ENCODE measurements at places on chromosomes 6 and 20.

DNA sequence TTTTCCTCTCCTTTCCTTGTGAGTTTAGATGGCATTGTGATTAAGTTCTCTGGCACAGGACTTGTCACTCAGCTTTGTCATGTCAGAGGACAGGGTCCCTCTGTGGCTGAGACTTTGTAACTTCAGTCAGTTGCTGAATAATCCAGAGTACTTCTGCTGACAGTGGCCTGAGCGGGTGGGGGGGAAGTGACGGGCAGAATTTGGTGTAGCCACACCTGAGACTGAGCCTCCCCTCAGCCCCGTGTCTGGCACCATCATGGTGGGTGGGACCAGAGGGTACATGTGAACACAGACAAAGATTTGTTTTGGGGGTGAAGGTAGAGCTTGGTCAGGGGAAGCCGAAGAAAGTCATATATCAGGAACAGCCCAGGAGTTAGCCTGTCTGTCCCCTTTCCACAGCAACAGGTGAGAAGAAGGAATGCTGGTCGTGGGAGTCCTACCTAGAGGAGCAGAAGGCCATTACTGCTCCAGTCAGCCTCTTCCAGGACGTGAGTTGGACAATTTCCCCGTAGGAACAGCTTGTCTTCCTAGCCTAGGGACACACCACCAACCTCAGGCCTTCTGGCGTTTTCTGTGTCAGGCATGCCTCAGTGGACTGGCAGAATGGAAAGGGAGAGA, 20.9 kb downstream of the L3MBTL1 start:
- DNase-seq, result no peak

DNA sequence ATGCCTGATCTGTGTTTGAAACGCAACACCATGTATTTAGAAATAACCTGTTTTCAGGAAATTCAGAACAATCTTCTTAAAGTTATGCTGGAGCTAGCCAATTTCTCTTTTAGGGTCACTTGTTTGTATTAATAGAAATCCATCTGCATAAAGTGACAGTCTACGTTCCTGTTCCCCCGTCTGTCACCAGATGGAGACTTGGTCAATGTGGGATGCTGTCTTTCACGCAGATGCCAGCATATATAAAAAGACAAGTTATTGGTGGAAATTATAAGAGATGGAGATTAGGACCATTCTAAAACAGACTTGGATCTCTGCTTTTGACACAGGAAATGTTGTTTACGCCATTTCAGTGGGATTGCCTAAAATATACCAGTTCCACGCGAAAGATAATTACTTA, 162.5 kb upstream of the STMND1 start:
- DNase-seq, result no peak

- DNase-seq, result peak; percentile 76
Measured at GRCh38 chr6:110814102-110815014, 911 bp downstream of the CDK19 start.

GRCh38 chr6:124983383-124984083, 21.3 kb downstream of the RNF217 start:
- DNase-seq, result no peak

DNA sequence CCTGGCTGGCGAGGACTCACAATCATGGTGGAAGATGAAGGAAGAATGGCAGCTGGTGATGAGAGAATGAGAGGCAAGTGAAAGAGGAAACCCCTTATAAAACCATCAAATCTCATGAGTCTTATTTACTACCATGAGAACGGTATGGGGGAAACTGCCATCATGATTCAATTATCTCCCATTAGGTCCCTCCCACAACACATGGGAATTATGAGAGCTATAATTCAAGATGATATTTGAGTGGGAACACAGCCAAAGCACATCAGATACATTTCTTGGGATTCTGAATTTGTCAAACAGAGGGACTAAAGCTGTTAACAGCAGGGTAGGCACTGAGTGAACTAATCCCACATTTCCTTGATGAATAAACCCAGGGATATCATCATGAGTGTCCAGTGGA, 116.2 kb upstream of the PLCB4 start:
- DNase-seq, result no peak

DNA sequence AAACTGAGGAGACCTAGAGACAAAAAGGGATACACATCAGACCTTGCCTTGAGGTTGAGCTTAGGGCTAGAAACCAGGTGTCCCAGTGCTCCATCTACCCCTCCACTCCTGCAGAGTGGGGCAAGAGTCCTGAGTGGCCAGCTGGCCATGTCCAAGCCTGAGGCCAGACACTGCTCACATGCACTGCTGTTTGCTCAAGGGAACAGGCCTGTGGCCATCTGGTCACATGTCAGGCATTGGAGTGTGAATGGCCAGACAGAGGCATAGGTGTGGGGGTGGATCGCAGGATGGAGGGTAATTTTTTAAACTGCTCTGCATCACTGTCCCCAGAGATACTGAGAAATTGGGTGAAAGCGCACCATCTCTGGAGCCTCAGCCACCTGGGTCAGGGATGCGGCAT, 30.5 kb downstream of the MAFB start:
- no peak for DNase-seq

- DNase-seq, result peak; percentile 31
Measured at GRCh38 chr6:154230393-154230792, 126.2 kb downstream of the IPCEF1 start.

DNA sequence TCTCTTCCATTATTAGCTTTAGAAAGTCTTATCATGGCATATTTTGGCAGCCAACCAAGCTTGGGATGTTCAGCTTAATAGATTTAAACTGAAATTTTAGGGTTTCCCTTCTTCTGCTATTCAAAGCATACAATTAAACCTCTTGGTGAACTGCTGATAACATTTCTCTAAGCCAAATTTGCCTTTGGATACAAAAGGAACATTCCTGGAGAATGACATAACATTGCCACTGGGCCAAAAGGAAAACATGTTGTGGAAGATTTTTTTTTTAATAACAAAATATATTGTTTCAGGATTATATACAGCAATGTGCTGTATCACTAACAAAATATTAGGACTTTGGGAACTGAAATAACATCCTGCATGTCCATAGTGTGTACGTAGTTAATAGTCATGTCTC, 215.1 kb upstream of the TBX18 start:
- DNase-seq, result no peak

- no peak for DNase-seq
Measured at GRCh38 chr20:60410618-60411264, 452.5 kb downstream of the CDH26 start.

GRCh38 chr6:3696525-3697088, 54.9 kb downstream of the PXDC1 start:
- no peak for DNase-seq

GRCh38 chr6:44007818-44008621, 119.2 kb downstream of the MRPL14 start:
- DNase-seq, result no peak

- no peak for DNase-seq
Measured at GRCh38 chr6:154161689-154162088, 122.6 kb downstream of the OPRM1 start.

DNA sequence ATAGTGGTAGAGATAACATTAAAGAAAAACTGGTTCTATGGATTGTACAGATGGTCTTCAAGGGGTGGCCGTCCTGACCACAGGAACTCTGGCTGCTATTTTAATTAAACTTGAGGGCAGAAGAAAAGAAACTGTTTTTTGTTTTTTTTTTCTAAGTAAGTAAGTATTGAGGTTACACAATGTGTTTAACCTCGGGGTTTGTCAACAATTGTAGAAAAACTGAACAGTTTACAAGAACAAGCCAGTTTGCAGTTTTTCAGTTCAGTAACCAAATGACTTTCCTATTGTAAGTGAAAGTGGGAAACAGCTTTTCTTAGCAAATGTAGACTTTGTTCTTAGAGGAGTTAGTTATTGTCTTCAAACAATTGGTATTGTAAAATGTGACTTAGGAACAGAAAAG, 77.0 kb downstream of the PLCB1 start:
- peak; percentile 3 for DNase-seq

DNA sequence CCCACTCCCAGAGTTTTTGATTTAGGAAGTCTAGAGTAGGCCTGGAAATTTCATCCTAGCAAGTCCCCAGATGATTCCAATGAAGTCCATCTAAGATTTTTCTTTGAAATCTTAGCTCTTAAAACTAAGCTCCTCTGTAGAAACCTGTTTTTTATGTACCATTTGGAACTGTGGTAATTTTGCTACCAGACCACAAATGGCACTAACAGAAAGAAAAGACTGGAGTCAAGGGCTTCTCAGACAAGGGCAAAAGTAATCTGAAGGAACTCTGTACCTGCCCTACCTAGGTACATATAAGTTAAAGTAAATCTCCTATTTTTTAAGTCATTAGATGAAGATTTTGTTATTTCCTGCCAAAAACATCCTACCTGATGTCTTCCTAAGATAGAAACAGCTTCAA, 155.0 kb upstream of the HTR1E start:
- no peak for DNase-seq

- DNase-seq, result no peak
Measured at GRCh38 chr6:97040355-97040860, 115.9 kb downstream of the KLHL32 start.

GRCh38 chr6:43850314-43851203, 80.5 kb downstream of the VEGFA start:
- DNase-seq, result no peak

DNA sequence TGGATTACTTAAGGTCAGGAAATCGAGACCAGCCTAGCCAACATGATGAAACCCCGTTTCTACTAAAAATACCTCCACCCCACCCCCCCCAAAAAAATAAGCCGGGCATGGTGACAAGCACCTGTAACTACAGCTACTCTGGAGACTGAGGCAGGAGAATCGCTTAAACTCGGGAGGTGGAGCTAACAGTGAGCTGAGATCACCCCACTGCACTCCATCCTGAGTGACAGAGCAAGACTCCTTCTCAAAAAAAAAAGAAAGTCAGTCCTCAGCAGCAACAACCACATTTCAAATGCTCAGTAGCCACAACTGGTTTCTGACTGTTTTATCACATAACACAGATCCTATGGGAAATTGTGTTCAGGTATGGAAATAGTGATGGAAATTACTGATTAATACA, 135.3 kb downstream of the HFE start:
- DNase-seq, result no peak

DNA sequence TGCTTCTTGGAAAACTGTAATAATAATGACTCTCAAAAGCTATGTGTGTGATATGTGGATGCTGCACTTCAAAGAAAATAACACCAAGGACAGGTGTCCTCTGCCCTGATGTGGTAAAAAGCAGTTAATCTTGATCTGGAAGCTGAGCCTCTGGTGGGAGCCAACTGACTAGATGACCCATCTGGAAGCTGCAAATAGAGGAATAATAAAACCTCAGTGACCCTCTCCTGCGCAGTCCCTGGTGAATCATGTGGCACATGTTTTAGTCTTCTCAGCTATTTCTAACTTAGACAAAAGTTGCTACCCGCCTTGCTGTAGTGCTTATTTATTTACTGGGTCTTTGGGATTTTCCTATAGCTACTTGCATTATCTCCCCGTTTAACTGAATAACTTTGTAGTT, 47.3 kb downstream of the TP53INP2 start:
- DNase-seq, result no peak

GRCh38 chr6:51983564-51983963, 103.8 kb downstream of the PKHD1 start:
- DNase-seq, result no peak

DNA sequence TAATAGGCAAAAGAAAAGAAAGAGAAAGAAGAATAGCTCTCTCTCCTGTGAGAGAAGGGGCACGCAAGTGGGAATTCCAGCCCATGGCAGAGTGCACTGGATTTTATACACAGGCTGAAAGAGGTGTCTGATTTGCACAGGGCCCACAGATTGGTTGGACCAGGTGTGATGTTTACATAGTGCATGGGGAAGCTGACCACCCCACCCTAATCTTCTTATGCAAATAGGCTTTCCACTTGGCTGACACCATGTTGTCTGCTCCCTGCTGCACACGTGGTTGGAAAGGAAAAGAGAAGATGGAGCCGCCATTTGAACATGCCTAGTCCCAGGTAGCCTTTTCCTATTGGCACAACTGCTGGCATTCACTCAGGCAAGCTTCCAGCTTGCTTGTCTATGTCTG, 20.2 kb downstream of the MICA start:
- no peak for DNase-seq

DNA sequence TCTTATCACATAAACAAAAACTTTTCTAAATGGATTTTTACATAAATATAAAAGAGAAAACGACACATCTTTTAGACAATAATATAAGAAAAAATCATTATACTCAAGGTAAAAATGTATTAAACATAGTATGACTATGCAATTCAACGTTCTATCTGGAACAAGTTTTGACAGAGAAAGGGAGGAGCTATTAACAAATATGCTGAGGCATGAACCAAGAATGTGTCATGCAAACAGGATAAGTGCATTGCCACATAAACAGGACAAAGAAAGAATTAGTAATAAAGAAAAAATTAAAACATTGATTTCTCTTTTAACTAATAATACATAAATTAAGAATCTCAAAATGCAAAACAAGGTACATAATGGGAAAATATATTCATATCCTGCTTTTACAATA, 1353.4 kb upstream of the GJE1 start:
- DNase-seq, result no peak

- DNase-seq, result peak; percentile 33
Measured at GRCh38 chr6:21935561-21936028, 342.0 kb downstream of the SOX4 start.

- DNase-seq, result no peak
Measured at GRCh38 chr6:14933183-14933544, 312.7 kb upstream of the JARID2 start.

DNA sequence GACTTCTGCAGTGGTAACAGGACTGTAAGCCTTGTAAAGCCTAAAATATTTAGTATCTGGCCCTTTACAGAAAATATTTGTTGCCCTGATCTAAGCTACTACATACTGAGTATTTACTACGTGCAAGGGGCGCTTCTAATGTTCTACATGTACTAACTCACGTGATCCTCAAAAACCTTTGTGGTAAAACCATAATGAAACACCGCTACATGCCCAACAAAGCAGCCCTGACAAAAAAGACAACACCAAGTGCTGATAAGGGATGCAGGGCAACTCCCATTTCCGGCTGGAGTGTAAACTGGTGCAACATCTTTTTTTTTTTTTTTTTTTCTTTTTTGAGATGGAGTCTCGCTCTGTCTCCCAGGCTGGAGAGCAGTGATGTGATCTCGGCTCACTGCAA, 85.0 kb downstream of the SULF2 start:
- DNase-seq, result no peak

DNA sequence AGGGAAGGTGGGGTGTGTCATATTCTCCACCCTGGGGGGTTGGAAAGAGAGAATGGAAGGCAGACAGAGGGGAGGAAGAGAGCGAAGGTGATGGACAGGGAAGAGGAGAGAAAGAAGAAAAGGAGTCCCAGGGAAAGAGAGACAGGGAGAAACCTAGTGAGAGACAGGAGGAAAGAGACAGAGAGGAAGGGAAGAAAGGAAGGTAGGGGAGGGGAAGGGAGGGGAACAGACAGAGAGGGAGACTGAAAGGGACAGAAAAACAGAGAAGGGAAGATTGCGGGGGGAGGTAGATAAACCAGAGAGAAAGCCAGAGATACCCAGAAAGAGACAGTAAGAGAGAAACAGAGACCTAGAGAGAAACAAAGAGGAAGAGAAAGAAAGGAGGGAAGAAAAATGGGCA, 88.4 kb downstream of the CDH22 start:
- no peak for DNase-seq

GRCh38 chr6:156348424-156348823, 428.8 kb upstream of the ARID1B start:
- DNase-seq, result peak; percentile 54

Data from inflammatory macrophage (primary cell).